ENCODE measurements at places on chromosomes 12 and 14.

DNA sequence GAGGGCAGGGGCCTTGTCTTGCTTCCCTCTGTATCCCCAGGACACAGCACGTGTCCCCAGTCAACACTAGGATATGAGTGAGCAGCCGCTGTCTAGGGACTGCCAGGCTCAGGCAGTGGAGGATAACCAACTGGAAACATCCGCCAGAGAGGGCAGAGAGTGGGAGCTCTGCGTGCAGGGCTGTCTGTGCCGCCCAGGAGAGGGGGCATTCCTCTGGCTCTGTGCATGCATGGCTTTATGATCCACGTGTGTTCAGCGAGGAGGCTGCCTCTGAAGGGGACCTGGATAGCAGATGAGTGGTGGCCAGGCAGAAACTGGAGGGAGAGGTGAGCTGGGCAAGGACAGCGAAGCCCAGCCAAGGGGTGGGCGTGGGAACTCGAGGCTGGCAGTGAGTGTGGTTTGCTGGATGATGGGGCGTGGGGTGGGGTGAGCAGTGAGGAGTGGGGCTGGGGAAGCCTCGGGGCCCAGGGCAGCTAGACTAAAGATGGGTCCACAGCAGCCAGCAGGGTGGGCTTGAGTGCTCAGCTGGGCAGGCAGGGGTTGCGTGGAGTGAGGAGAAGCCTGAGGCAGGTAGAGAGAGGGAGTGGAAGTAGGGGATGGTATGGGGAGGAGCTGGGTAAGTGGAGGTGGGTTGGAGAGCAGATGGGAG lies 72.9 kb downstream of the PRIMA1 start:
- DNase-seq = no peak

GRCh38 chr12:27900920-27901879 lies 71.3 kb downstream of the PTHLH start:
- DNase-seq = no peak

GRCh38 chr14:91286530-91286937 lies 42.0 kb upstream of the GPR68 start:
- no peak for DNase-seq

DNA sequence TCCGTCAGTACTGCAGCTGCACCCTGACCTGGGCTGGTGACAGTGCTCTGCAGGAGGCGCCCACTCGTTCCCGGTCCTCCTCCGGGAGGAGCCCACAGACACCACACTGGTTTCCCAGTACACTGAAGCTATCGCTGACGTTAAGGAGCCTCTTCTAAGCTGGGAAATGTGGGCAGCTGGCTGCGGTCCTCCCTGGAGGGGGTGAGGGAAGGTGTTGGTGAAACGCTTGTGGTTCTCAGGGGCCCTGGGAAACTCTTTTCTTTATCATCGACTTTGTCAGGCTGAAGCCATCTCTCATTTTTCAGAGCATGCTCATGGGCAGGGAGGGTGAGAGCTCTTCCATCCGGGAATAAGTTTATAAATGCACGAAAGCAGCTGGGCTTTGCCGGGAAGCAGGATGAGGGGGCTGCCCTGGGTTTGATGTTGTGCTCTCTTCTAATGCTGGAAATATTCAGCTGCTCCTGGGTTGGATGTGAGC lies 176.0 kb downstream of the CHST11 start:
- no peak for DNase-seq

DNA sequence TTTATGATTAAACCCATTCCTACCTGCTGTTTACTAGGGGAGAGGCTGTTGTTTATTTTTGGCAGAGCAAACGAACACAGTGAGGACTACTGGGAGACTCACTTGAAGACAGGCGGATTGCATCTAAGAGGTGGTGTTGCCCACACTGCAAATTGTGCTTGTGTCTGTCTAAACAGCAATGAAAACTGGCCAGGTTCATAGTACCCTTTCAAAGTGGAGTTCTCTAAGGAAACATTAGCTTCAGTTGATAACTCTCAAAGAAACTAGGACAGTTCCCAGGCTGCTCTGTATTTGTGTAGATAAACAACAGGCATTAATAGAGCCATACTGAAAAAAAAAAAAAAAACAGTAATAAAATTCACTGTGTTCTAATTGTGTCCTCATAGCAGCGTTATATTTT lies 466.0 kb upstream of the RGS6 start:
- no peak for DNase-seq

GRCh38 chr14:55348766-55349453 lies 62.7 kb downstream of the ATG14 start:
- DNase-seq = no peak

- DNase-seq = no peak
Observed at GRCh38 chr14:80059041-80059440, 152.3 kb downstream of the DIO2 start.

DNA sequence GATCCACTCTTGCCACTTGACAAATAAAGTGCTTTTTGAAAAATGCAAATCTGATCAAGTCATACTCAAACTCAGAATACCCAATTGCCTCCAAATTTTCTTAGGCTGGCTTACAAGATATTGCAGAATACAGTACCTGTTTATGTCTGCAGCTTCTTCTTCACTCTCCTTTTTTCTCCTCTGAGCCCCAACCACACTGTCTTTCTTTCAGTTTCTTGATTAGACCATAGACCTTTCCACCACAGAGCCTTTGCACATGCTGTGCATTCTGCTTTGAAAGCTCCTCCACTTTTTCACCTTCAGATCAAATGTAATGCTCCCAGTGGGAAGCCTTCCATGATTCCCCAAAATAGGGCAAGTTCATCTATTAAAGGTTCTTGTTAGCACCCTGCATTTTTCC lies 13.9 kb upstream of the GYS2 start:
- DNase-seq = no peak

DNA sequence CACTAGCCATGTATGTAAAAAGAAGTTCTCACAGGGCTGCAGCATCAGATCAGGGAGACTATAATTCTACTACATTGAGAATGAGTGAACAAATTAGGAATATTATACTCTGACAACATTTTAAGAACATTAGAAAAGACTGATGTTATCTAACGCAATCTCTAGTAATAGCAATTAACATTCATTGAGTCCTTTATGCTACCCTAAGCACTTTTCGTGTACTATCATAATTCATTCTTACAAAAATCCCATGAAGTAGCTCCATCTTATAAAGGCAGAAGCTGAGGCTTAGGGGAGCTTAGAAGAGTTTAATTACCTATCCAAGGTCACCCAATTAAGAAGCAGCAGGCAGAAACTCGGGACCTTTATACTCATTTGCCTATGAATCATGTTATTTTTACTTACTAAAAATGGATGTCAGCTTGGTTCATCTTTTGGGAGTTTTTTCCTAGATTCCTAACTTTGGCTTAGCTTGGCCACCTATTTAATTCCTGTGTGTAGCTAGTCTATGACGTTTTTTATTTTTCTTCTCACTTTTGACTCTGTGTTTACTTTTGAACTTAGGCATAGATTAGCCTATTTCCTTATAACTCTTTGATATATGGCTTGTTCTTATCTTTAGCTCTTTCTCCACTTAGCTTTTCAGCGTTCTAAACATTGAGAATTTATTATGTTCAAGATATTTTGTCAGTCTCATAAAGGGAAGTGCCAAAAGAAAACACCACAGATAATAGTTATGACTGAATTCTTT lies 333.5 kb upstream of the DCN start:
- no peak for DNase-seq
